RPMI7951 (cell line): ENCODE measurements at places on chromosomes 1 and 21.
A peak's percentile ranks its signal among the peaks of the same experiment; 100 is the strongest.

GRCh38 chr1:30360281-30360680, 363.1 kb downstream of the MATN1 start:
- no peak for DNase-seq

- DNase-seq = peak; percentile 91
Observed at GRCh38 chr1:240190881-240191401, 99.3 kb downstream of the FMN2 start.

GRCh38 chr1:117830222-117830621, 99.2 kb downstream of the GDAP2 start:
- DNase-seq = no peak

DNA sequence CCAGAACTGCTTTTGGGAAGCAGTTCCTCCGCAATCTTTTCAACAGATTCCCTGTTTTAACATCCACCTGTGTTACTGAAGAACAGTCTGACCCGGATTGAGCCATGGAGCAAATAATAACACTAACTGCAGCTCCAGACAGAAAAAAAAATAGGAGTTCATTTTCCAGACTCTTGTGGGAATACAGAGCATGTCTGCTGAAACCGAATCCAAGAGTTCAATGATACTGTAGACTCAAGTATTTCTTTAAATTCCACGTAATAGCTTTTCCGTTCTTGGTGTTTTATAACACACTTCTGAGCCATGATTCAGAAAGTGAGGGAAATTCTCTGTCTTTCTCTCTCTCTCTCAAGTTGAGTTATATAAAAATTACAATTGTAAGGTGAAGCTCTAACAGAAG, 60.6 kb downstream of the DDAH1 start:
- DNase-seq = no peak

DNA sequence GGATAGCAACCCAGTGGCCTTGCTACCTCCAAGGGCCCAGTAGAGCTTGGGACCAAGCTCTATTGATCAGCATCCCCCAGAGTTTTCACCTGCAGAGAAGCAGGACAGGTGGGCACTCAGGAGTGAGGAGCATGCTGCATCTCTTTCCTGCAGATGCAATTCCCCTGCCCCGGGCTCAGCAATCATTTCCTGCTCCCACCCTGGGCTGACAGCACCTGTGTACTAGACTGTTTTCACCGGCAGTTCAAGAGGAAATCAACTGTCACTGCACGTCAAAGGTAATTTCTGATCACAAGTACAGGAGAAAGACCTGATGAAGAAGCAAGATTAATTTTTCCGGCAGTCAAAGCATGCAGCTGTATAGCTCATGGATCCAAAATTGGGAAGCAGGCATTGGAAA, 8.8 kb upstream of the NT5C1A start:
- DNase-seq = no peak

GRCh38 chr1:162973381-162973795, 95.8 kb upstream of the RGS4 start:
- peak; percentile 74 for DNase-seq

DNA sequence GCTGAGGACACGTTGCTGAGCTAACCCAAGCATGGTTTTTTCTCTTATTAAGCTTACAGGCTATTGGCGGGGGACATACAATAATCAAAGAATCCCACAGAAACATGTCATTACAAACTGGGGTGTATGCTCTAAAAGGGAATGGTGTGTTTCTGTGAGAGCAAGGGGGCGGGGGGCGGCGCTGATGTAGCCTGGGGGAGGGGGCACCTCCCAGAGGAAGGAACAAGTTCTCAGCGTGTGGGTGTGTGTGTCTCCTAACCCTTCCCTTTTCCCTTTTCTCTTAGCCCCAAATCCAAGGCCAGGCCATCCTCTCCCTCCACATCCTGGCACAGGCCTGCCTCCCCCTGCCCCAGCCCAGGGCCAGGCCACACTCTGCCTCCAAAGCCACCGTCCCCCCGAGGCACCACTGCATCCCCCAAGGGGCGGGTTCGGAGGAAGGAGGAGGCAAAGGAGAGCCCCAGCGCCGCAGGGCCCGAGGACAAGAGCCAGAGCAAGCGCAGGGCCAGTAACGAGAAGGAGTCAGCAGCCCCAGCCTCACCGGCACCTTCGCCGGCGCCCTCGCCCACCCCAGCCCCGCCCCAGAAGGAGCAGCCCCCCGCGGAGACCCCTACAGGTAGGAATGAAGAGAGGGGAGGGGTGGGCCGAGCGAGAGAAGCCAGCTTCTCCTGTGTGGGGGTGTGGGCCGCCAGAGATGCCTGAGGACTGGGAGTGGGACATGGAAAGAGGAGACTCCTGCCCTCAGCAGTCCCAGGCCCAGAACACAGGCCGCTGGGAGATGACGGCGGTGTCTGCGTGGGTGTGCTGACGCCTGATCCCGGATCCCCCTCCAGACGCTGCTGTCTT, 21.9 kb downstream of the MAP7D1 start:
- DNase-seq = no peak

DNA sequence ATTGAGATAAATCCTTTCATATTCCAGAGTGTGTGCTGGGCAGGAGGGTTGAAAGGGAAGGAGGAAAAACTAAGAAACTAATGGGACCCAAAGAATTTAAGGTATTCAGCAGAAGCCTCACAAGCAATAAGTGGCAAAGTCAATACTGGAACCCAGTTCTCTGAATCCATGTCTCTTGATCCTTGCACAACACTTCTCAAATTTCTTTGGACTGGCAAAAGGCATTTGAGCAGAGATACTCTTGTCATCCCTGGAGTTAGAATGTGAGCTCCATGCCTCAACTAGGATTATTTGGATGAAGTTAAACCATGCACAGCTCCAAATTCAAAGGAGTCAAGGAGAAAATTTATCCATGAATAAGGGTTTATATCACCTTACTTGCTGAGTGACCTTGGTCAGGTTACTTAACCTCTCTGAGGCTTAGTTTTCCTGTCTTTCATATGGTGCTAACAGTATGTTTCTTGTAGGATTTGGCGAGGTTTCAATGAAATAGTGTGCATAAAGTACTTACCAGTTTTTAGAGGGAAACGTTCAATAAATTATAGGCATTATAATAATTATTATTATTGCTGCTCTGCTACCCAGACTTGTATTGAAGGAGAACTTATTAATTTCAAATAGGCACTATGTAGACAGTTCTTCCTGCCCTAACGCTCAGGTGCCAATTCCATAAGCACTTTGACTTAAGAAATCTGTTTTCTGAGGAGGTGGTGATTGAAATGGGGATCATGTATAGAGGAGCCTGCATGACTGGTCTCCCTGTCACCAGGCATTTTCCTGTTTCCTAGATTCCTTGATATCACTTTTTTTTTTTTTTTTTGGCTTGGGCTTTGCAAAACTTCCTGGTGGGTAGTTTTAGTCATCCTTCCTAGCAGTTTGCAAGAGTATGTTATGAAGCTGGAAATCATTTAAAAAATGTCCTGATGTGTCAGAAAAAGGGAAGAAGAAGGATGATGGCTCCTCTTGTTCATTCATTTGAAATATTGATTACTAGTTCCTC, 125.0 kb upstream of the JUN start:
- DNase-seq = peak; percentile 78

DNA sequence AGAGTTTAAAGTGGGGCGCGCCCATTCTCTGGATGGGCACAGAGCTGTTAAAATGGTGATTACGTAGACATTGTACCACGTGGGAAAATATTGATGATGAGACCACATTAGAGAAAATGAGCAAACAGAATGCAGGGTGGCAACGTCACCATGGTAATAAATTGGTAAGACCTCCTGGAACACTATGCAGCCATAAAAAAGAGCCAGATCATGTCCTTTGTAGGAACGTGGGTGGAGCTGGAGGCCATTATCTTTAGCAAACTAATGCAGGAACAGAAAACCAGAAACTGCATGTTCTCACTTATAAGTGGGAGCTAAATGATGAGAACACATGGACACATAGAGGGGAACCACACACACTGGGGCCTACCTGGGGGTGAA, 53.5 kb upstream of the CLDN14 start:
- no peak for DNase-seq

DNA sequence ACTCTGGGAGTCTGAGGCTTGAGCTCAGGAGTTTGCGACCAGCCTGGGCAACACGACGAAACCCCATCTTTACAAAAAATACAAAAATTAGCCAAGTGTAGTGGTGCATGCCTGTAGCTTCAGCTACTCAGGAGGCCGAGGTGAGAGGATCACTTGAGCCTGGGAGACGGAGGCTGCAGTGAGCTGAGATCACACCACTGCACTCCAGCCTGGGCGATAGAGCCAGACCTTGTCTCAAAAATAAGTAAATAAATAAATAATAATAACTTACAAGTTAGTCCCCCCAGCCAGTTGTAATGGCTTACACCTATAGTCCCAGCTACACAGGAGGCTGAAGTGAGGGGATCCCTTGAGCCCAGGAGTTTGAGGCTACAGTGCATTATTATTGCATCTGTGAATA, 21.7 kb upstream of the BTG2 start:
- no peak for DNase-seq

DNA sequence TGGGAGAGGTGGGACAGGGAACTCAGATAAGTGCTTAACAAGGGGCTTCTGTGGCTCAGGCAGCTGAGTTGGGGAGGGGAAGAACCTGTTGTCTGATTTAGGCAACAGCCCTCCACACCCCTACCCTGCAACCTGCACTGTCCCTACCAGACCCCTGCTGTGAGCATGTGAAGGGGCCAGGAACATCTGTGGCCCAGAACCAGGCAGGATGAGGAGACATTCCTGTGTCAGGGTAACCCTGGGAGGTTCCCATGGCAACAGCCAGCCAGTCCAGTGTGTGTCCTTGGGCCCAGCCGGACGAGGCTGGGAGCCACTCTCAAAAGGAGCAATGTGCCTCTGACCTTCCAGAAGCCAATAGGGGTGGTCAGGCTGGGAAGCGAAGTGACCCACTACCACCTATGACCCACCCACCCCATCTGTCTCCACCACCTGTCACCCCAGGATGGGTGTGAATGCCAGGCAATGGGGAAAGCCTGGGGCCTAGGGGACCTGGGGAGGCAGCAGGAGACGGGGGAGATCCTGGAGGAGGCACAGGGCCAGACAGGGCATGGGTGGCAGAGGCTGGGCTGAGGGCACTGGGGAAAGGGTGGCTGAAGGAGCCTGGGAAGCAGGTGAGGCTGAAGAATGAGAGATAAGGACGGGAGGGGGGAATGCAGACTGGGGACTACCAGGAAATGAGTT, 5.0 kb upstream of the PMVK start:
- no peak for DNase-seq

DNA sequence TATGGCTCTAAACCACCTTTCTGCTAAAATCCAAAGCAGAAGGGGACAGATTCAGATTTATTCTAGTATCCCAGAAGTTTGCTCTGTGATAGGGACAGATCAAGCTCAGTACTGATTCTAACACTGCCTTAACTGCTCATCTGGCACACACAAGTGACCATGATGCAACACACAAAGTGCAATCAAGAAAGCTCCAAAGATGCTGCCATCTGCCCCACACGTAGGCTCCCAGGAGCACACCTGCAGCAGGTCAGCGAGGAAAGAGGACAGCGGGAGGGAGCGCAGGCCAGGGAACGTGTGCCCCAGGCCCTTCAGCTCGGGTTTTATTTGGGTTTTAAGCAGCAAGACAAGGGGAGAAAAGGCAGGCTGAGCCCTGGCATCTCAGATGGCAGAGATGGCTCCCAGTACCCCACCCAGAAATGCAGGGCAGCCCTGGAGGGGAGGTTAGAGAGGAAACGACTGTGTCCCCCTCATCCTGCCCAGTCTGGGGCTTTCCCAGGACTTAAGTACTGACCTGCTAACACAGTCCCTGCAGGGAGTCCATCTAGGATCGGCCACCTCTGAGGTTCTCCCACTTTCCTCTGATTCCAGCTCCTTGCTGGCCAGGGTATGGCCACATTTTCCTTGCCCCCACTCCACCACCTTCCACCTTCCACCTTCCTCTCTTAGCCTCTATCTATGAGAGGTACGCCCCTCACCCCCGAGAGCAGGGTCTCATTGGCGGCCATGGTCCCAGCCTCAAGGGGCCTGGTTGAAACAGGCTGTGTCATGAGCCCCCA, 1.2 kb downstream of the TRIM11 start:
- DNase-seq = no peak

- DNase-seq = no peak
Observed at GRCh38 chr1:43426221-43426620, 27.5 kb downstream of the HYI start.

GRCh38 chr1:235366286-235366685, 941 bp upstream of the TBCE start:
- no peak for DNase-seq

- DNase-seq = peak; percentile 89
Observed at GRCh38 chr1:222370913-222371675, 176.8 kb downstream of the HHIPL2 start.

DNA sequence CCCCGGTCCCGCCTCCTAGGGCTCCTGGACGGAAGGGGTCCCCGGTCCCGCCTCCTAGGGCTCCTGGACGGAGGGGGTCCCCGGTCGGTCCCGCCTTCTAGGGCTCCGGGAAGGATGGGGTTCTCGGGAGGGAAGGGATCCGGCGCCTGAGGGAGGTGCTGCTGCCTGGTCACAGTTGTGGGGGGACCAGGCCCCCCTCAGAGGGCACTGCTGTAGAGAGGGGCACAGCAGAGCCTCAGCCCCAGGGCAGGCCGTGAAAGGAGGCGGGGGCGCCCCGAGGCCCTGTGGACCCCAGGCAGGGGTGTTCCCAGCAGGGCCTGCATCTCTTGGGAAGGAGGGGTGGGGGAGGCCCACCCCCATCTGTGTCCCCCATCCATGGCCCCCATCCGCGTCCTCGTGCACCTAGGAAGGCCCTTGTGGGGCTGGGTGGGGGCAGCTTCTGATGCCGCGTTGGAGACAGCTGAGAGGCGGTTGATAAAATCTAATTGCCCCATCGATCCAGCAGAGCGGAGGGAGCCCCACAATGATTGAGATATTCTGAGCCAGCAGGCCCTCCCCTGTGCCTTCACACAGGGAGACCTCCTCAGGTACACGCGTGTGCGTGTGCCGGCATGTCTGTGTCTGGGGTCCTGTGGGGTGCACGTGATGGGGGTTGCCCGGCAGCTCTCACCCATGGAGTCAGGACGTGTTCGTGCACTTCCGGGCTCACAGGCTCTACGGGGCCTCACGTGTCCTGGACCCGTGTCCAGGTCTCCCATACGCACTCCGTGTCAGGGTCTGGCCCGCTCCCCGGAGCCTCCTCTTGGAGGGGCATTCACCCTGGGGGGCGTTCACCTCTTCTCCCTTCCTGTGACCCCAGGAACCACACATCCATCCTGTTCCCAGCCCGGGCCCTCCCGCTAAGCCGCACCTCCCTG, 12.9 kb downstream of the SAMD11 start:
- no peak for DNase-seq

GRCh38 chr1:32813941-32814739, 3.0 kb downstream of the YARS1 start:
- DNase-seq = peak; percentile 59

DNA sequence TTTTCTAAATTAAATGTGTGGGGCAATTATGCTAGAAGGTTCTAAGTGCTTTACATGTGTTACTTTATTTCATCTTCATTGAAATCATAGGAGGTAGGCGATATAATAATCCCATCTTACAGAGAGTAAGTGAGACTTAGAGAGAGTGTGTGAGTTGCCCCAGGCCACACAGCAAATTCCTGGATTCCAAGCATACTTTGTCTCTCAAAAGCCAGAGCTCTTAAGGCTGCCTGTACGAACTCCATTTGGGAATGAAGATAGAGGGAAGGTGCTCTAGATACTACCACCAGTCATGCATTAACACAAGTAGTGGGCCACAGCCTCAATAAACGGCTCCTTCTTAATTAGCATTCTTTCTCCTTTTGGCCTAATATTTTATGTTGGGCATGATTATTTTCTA, 170.1 kb downstream of the SIPA1L2 start:
- DNase-seq = peak; percentile 63
